ENCODE measurements at places on chromosomes 4 and X.
A peak's percentile ranks its signal among the peaks of the same experiment; 100 is the strongest.

DNA sequence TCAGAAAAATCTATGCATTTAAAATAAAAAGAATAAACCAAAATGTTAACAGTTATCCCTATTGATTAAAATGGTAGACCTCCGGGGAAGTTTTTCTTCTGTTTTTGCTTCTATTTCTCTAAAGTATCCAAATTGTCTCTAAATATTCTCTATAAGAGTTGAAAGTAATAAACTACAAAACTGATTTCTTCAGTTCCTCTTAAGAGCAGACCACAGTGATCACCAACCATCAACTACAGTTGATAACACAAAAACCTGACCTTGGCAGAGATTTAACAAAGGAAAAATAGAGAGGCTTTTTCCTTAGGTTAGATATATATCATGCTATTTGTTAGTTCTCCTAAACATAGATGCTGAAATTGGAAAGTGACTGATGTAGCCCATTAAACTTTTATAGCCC lies 27.3 kb downstream of the DDX60 start:
- DNase-seq = no peak

DNA sequence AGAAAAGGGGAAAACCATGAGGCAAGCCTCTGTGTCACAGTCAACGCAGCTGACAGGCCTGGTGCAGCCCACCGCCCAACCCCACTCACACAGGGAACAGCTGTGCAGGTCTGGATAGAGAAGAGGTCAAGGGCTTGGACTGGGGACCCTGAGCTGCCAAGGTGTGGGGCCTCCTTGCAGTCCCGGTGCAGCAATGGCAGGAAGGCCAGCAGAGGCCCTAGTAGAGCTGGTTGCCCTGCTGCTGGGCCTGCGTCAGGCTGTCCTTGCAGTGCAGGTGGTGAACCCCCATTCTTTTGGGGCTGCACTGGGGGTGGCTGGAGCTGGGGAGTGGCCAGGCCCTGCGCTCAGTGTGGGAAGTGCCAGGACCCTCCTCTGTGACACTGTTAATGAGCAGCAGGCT lies 482.0 kb downstream of the SMARCA1 start:
- no peak for DNase-seq

DNA sequence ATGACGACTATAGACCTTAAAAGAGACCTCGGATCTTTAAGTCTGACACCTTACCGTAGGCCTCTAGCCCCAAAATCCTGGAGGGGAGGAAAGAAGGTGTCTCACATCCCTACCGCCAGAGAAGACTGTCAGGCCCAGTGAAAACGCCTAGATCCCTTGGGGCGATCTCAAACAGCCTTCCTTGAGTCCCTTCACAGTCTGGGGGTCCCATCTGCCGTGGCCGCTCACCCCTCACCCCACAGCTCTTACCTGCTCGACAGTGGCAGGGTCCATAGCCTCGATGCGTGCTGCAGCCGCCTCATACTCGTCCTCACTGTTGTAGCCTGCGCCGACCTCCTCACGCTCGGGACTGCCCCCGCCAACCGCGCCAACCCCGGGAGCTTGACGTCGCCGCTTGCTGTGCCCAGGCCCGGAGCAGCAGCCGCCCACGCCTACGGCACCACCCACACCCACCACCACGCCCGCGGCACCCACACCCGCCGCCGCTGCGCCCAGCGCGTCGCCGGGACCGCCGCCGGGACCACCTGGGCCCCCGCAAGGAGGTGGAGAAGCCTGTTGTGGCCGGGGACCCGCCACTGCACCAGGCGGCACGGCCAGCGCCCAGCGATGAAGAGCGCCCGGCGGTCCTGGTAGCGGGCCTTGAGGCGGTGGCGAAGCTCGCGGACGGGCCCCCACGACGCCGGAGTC lies 536 bp downstream of the OTUD5 start:
- no peak for DNase-seq

DNA sequence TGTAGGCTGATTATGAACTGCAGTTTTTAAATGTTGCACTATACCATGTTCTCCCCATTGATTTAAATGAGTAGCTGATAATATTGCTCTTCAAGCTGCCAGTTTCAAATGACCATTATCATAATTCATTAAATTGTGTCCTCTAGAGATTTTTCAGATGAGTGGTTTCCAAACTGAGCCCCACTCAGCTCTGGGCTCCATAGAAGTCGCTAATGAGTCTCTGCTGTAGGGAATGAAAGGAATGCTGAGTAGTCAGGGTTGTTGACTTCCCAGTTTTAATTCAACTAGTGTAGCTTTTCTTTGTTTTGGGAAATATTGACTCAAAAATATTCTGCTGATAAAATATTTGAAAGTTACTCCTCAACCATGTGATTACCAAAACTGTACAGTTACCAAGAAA lies 1081.1 kb downstream of the ARAP2 start:
- DNase-seq = no peak

DNA sequence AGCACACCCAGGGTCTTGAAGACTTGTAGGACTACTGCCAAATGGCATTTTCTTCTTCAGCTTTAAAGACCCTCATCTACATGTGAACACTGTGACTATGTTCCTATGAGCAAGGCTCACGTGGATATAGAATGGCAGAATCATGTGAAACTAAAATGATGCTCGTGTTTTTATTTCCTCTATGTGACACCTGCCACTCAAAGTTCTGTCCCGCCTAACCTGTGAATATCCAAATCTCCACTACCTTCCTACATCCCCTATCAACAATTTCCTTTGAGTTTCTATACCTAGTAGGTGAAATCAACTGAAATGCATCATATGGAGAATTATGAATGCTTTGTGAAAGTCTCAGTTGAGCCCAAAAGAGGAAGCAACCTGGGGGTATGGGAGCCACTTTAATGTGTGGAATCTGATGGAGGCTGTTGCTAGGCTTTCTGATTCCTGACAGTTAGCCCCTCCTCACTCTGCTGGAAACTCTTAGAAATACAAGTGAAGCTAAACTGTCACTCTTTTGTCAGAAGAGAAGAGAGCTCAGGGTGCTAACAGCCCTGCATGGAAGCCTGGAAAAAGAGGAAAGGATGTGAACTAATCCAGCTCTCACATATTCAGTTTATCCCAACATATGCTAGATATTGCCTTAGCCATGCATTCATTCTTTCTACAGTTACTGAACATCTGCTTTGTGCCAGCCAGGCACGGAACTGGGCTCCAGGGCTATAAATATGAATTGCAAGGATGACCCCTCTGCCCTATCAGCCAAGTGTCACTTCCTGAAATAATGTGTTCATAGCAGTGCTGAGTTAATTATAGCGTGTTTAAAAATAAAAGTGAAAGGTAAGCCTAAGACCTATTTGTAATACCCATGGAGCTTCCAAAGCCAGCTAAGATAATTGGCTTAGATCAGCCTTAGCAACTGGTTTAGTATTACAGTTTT lies 11.0 kb downstream of the LHFPL1 start:
- DNase-seq = no peak

GRCh38 chrX:118254611-118255010 lies 91.3 kb upstream of the WDR44 start:
- peak; percentile 32 for DNase-seq

DNA sequence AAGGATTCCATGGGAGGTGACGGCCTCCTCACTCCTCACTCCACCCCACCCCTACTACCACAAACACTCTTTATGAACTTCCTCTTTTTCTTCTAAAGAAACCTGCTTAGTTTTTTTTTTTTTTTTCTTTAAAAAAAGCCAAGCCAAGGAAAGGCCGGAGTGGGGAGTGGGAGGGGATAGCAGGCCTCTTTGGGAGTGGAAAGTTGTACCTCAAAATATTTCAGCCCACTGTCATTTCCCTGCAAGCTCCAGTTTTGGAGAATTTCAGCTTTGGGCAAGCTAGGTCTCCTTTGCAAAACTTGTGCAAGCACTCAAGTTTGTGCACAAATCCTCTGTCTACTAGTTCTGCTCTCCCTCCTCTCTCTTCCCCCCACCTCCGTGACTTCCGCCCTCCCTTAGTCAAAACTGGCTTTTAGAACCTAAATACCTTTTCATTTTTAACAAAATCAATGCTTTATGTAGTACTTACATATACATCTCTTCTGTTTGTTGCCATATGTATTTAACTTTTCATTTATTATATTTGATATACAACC lies 512 bp upstream of the ANTXR2 start:
- DNase-seq = no peak

- no peak for DNase-seq
These were observed 125.1 kb upstream of the FRMPD4 start for GRCh38 chrX:12013211-12013618.

GRCh38 chrX:150372280-150372679 lies 9.2 kb downstream of the MAMLD1 start:
- DNase-seq = peak; percentile 41

DNA sequence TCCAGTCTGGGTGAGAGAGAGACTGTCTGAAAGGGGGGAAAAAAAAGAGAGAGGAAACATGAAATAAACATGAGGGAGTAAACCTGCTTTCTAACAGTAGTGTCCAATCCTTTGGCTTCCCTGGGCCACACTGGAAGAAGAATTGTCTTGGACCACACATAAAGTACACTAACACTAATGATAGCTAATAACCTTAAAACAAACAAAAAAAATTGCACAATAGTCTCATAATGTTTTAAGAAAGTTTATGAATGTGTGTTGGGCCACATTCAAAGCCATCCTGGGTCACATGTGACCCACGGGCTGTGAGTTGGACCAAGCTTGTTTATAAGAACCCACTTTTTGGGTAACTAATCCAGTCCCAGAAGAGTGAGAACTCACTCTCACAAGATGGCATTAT lies 30.3 kb downstream of the PDS5A start:
- no peak for DNase-seq

DNA sequence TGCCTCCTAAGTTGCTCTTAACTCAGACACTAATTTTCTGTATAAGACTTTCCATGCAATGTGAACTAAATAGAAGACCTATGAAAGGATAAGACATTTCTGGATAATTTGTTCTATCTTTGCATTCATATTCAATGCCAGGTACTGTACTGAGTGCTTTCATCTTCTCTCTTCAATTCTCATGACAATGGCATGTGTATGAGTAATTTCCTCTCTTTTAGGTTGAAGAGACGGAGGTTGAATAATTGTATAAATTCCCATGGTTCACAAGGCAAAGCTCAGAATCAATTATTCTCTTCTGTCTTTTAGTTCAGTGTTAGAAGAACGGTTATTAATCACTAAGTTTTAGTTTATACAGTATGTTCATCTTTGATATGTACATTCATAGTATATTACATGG lies 29.3 kb upstream of the CFAP299 start:
- DNase-seq = no peak

GRCh38 chr4:173119818-173120217 lies 48.8 kb upstream of the GALNT7 start:
- no peak for DNase-seq

- DNase-seq = no peak
These were observed 39.9 kb downstream of the RAB40AL start for GRCh38 chrX:102976793-102977495.

DNA sequence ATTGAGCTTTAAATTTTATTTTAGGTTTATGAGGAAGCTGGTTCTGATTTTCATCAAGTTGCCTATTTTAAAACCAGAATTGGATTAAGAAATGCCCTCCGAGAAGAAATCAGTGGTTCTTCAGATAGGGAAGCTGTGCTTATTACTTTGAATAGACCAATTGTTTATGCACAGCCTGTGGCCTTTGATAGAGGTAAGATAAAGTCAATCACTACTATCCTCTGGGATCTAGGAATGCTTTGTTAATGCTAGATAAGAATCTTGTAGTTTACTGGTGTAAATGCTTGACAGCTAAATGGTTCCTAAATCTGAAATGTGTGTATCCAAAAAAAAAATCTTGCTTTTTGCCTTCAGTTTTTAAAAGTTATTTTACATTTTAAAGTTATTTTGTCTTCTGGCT lies 73.0 kb upstream of the ADAD1 start:
- DNase-seq = no peak

DNA sequence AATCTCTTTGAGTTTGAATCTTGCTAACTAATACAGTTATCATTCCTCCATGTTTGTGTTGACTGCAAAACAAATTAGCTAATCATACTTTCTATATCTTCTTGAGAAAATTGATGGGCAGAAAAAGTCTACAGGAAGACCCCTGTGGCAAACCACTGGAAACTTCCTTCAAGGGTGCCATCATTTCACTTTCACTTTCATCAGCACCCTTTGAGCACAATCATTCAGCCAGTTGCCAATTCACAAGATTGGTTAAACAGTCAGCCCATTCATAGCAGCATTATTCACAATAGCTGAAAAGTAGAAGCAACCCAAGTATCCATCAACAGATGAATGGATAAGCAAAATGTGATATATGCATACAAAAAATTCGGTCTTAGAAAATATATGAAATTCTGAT lies 101.5 kb downstream of the CCDC160 start:
- no peak for DNase-seq

DNA sequence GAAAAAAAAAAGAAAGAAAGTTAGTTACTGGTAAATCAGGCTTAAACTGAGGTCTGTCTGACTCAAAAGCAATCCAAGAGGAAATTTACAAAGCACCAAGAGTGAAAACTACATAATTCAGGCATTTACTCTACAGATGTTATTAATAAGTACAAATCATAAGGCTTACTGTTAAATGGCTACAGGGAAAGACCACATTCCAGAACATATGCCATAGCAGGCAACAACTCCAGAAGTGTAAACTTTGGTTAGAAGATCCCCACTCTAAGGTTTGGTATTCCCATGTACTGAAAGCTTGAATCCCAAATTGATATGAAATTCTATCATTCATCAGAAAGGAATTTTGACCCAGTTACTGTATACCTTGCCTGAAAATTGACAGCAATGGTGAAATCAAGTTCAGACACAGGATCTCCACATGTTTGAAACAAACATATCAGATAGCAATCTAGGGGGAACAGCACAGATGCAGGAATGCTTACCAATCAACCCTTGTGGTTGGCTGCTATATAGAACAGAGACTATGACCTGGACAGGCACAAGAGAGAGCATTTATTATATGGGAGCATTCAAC lies 6.6 kb downstream of the USP26 start:
- no peak for DNase-seq

- no peak for DNase-seq
These were observed 20.9 kb downstream of the PGM2 start for GRCh38 chr4:37847311-37847884.

GRCh38 chr4:69831270-69831627 lies 28.7 kb downstream of the SULT1E1 start:
- DNase-seq = no peak

- DNase-seq = no peak
These were observed 882 bp downstream of the MRFAP1 start for GRCh38 chr4:6641164-6641970.

- no peak for DNase-seq
These were observed 9.2 kb upstream of the VAMP7 start for GRCh38 chrX:155871934-155872333.

GRCh38 chr4:182640932-182641331 lies 276.3 kb downstream of the DCTD start:
- no peak for DNase-seq

All from hippocampal formation (tissue), 2 donors.